ENCODE measurements at places on chromosomes 4 and X.

- DNase-seq: no peak
Measured at GRCh38 chr4:105637408-105638176, 70.9 kb downstream of the INTS12 start.

GRCh38 chr4:7771541-7772507, 167.8 kb downstream of the AFAP1 start:
- no peak for DNase-seq

DNA sequence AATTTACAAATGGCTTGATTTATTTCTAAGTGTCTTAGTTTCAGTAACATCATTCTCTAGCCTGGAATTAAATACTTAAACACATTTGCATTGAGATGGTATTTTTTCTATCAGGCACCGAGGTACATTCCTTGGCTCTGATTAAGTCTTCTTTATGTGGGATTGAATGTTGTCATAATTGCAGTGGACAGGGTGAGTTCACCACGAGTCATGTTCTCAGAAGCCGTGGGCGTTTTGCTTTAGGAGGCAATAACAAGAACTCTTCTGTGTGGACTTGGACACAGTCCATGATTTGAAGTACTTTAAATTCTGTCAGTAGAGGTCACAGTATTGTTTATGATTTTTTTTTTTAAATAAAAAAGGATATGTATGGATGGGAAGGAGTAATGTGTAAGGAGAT, 57.1 kb upstream of the EFHC2 start:
- DNase-seq: no peak

DNA sequence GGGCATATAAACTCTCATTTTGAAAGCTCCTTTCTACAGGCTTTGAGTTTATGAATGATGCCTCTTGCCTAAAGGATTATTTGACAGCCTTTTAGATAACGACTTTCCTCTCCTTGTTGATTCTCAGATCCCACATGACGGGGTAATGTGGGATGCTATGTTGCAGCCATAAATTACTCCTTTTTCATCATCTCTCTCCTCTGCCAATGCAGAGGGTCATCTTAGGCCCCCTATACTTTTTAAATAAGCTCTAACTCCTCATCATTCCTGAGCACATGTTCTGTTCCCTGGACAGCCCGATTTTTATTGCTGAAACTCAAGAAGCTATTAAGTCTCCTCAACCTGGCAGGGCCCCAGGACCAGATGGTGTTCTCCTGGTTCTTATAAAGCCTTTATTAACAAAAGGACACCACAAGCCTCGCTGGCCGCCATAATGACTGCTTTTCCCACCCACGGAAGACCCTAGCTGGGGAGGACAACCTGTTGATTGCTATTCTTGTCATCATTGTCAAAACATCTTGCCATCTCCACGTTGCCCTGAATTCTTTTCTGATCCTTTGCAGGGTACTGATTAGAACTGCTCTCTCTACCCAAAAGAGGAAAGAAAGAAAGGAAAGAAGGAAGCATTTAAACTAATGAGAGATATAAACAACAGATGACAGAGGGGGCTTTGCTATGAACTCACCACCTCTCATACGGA, 150.7 kb downstream of the DHX15 start:
- no peak for DNase-seq

- DNase-seq: no peak
Measured at GRCh38 chrX:38891641-38892413, 90.6 kb downstream of the MID1IP1 start.

All from stimulated activated CD4-positive, alpha-beta T cell treated with anti-CD3 and anti-CD28 coated beads, TNF-alpha, amount 100 ng/mL, for 24 hours (primary cell).